ENCODE measurements at places on chromosomes 5 and 9.

DNA sequence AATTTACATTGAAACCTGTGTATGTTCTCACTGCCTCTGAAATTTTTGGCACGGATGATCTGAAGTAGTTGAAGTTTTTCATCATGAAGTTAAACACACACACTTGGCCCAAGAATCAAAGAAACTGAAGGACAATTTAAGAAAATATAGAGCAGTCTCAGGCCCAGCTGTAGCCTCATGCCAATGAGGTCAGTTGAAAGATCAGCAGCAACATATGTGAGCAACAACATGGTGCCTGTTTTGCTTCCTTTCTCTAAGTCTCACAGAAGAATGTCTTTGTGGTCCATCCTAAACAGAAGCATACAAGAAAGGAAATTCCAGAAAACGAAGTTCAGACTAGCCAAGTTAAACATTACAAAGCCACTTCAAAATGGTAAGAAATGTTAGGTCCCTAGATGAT is 1737.2 kb downstream of the MAT2B start:
- DNase-seq: peak; percentile 4

DNA sequence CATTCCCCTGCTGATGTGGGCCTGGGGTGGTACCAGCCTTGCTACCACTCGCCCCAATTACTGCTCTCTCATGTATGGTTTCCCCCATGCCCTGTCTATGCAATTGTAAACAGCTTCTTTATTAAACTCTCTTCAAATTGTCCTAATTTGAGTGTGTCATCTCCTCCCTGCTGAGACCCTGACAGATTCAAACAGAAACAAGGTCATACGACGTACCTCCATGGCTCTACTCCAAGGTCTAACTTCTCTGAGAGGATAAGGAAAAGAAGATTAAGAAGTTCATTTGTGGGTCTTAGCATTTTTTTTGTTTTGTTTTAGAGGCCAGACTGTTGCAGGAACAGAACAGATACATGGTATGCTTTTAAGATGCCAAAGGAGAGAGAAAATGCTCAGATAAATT is 38.0 kb downstream of the ABITRAM start:
- no peak for DNase-seq

- no peak for DNase-seq
These were observed 25.9 kb downstream of the HOMER1 start for GRCh38 chr5:79488058-79488457.

DNA sequence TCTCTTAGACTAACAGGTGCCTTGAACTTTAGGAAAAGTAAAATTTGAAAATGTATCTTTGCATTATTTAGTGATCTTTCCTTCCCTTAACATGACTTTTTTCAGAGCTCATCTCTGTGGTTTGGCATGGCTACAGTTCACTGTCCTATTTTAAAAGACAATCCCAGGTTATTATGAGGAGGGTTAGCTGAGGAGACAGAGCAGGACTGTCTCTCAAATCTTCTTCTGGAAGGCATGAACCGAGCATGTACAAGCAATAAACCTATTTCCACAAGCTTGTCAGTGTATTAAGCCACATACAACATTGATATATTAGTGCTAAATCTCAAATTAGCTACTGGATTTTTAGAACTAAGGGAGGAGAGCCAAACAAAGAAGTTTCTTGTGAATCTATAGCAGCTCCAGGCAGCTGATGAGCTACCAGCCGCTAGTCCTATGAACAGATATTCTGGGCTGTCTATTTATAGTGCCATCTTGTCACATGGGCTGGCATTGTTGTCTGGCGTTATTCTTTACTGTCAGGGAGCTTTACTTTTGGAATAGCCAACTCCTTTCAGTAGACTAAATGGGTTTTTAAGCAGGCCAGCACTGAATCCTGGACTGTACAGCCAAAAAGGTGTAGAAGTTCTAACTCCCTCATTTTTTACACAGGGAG is 171.2 kb upstream of the ACTBL2 start:
- no peak for DNase-seq

GRCh38 chr9:21591221-21592062 is 109.3 kb upstream of the IFNE start:
- peak; percentile 100 for DNase-seq

- DNase-seq: peak; percentile 95
These were observed 4.0 kb upstream of the ZSWIM6 start for GRCh38 chr5:61327760-61328753.

GRCh38 chr9:85577353-85577952 is 164.3 kb downstream of the AGTPBP1 start:
- DNase-seq: no peak

DNA sequence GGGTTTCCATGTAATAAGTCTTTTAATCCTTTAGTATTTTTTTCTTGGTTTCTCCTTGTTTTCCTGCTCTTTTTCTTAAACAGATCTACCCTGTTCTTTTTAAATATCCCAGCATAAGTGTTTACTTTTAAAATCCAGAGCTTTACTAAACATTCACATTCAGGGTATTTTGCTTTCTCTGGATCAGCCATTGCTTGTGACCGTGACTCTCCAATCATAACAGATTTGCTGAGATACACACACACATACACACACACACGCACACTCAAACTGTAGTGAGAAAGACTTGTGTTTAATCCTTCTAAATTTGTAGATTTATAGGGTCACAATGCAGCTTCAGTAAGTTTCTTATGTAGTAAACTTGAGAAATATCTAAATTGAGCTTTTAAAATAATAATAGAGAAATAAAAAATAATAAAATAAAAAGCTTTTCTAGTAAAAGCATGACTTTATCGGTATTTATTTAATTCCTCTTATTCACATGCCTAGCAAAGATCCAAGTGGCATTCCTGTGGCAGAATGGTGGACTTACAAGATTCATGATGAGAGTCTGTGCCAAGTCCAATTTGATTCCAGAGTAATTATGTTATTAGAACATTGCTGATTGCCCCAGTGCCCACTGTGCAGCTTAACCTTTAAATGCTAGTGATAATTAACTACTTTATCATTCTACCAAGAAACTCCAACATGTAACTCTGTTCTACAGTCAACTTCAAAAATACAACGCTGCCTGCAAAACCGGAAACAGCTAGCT is 129.0 kb downstream of the TLE4 start:
- peak; percentile 40 for DNase-seq

GRCh38 chr5:181215997-181216989 is 6.8 kb upstream of the TRIM41 start:
- no peak for DNase-seq

DNA sequence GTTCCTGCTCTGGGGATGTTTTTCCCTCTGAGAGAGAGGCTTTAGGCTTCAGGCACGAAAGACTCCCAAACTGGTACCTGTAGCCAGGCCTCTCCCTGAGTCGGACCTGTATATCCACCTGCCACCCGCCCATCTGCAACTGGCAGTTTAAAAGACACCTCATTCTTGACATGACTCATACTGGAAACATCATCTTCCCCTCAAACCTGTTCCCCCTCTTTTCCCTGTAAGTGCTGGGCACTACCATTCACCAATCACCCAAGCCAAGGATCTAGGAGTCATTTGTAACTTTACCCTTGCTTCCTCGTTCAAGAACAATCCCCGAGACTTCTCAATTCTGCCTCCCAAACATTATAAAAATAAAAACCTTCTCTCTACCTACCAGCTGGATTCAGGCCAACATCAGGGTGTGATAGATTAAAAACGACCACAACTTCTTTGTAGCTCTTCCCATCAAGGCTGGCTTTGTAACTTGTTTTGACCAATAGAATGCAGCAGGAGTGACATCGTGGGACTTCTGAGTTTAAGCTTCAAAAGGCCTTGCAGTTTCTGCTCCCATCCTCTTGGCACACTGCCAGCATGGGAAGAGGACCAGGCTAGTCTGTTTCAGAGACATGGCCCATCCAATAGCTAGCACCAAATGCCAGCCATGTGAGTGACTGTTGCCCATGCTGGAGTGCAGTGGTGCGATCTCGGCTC is 1.8 kb upstream of the WDR31 start:
- DNase-seq: no peak
